Activated T-cell treated with anti-CD3 and anti-CD28 coated beads, Interleukin-2, amount 50 U/mL, for 72 hours (primary cell): ENCODE measurements at places on chromosomes 16 and 17. TPM values are rescaled to one million over a fixed set of nuclear protein-coding genes. Genes with fewer than 3 reads are reported as not detected.

LGALS9 gene
- total RNA-seq: 46.3 TPM

ASPA gene
- total RNA-seq: 0.34 TPM

PMFBP1 gene
- 2.6 TPM for total RNA-seq

MVP gene
- total RNA-seq: 148 TPM

MPDU1 gene
- total RNA-seq: 44.0 TPM

TMEM88 gene
- total RNA-seq: 5.2 TPM

FBXO39 gene
- total RNA-seq: not detected

ST6GALNAC1 gene
- 1.8 TPM for total RNA-seq

CCL3 gene
- total RNA-seq: 336 TPM

TEX14 gene
- 0.84 TPM for total RNA-seq

NPTX1 gene
- 6.1 TPM for total RNA-seq

KRTAP4-5 gene
- not detected for total RNA-seq

TMEM92 gene
- 0.51 TPM for total RNA-seq
